NCI-H460 (cell line): ENCODE measurements at places on chromosomes 3 and 15. TPM values are rescaled to one million over a fixed set of nuclear protein-coding genes. Genes with fewer than 3 reads are reported as not detected.

GRCh38 chr3:170358042-170359010 is 811 bp downstream of the SKIL start:
- peak; percentile 29 for DNase-seq

GTF2A2 gene
- total RNA-seq = 113 and 138 TPM in 2 replicates

SLC24A5 gene
- not detected in 2 replicates for total RNA-seq

NOX5 gene
- total RNA-seq = 0.23 and 0.64 TPM in 2 replicates

ZNF621 gene
- 20.5 and 23.2 TPM in 2 replicates for total RNA-seq

GOLGA8G gene
- total RNA-seq = not detected in 2 replicates

- no peak for DNase-seq
Measured at GRCh38 chr15:96870580-96870979, 540.1 kb downstream of the NR2F2 start.

- peak; percentile 89 for DNase-seq
Measured at GRCh38 chr3:149657926-149658743, at the start of gene WWTR1. Gene WWTR1, minus strand, starts transcription at chr3:149658025. Its CDS starts 719 bp downstream, at chr3:149657306.

GRCh38 chr3:169272532-169272931 is 391.0 kb downstream of the MECOM start:
- DNase-seq = no peak

GRCh38 chr15:60682115-60682514 is 203.2 kb upstream of the ICE2 start:
- DNase-seq = no peak

DNA sequence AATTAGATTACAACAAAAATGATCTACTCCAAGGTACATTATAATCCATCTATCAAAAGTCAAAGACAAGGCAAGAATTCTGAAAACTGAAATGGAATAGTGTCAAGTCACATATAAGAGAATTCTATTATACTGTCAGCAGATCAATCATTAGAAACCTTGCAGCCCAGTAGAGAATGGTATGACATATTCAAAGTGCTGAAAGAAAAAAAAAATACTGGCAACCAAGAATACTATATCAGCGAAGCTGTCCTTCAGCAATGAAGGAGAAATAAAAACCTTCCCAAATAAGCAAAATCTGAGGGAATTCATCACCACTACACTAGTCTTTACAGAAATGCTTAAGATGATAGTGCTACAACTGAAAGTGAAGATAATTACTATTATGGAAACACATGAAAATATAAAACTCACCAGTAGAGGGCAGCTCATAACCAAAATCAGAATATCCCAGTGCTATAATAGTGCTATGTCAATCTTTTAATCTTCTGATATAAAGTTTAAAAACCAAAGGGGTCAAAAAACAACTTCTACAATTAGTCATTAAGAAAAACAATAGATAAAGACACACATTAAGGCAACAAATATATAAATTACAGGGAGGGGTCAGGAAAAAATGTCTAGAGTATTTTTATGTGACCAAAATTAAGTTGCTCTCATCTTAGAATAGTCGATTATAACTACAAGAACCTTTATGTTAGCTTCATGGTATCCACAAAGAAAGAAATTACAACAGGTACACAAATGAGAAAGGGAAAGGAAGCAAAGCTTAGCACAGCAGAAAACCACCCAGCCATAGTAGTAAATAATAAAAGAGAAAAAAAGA is 190.7 kb upstream of the CNTN6 start:
- DNase-seq = peak; percentile 11

- DNase-seq = no peak
Measured at GRCh38 chr15:80431635-80432344, 27.6 kb downstream of the ARNT2 start.

- peak; percentile 83 for DNase-seq
Measured at GRCh38 chr15:72783640-72784455, at the start of gene ADPGK. Gene ADPGK, minus strand, starts transcription at chr15:72783758. Its CDS starts 67 bp downstream, at chr15:72783691.

STRIT1 gene
- total RNA-seq = not detected in 2 replicates

- no peak for DNase-seq
Measured at GRCh38 chr3:77588863-77589262, 549.0 kb downstream of the ROBO2 start.

ELL3 gene
- total RNA-seq = 3.9 and 4.0 TPM in 2 replicates

GRIP2 gene
- 0.03 and 0.27 TPM in 2 replicates for total RNA-seq

KBTBD8 gene
- 0.72 and 1.7 TPM in 2 replicates for total RNA-seq

LXN gene
- total RNA-seq = 35.7 and 42.6 TPM in 2 replicates

TGM4 gene
- not detected in 2 replicates for total RNA-seq

DNA sequence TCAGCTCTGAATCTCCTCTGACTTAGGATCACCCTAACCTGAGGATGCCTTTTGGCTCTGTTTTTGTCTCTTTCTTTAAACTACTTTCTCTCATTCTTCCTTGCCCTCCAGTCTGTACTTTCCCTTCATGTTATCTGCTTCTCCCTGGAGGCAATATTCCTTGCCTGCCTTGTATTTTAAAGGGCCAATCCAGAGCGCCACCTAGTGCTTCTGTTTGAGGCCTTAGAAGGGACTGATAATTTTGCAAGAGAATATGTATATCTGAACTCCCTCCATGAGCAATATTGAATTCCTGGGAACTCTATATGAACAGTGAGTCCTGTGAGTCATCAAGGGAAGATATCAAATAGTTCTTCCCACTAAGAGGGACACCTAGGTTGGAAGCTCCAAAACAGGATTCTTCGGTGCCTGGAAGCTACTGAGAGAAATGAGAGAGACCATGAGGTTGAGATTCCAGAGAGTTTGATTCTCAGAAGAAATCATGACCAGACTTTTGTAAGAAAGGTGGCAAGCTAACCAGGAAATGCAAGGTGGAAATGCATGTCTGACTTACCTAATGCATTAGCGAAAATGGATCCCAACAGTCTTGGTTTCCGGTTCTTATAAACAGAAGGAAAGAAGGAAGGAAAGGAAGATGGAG is 203.8 kb upstream of the CD96 start:
- peak; percentile 26 for DNase-seq

- no peak for DNase-seq
Measured at GRCh38 chr3:89276116-89276515, 168.7 kb downstream of the EPHA3 start.

GRCh38 chr3:4426261-4426781 is 40.7 kb downstream of the SUMF1 start:
- no peak for DNase-seq

SSR3 gene
- total RNA-seq = 233 and 276 TPM in 2 replicates

DNA sequence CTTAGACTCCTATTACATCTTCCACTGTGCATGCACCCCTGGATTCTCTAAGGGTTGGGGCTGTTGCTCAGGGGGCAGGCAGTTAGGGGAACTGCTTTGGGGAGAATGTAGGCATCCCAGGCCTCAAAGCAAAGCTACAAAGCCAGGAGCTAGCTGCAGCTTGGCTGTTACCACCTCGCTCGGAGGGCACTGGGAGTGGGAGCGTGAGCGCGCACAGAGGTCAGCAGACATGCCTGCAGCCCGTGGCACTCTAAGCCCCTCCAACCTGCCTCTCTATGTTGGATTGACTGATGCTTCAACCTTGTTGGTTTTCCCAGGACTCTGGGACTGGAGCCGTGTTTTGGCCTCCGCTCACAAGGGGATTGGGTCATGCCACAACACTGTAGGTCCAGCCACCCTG is 69.8 kb downstream of the CPN2 start:
- no peak for DNase-seq

GRCh38 chr3:85783291-85783690 is 824.5 kb downstream of the CADM2 start:
- no peak for DNase-seq

DNA sequence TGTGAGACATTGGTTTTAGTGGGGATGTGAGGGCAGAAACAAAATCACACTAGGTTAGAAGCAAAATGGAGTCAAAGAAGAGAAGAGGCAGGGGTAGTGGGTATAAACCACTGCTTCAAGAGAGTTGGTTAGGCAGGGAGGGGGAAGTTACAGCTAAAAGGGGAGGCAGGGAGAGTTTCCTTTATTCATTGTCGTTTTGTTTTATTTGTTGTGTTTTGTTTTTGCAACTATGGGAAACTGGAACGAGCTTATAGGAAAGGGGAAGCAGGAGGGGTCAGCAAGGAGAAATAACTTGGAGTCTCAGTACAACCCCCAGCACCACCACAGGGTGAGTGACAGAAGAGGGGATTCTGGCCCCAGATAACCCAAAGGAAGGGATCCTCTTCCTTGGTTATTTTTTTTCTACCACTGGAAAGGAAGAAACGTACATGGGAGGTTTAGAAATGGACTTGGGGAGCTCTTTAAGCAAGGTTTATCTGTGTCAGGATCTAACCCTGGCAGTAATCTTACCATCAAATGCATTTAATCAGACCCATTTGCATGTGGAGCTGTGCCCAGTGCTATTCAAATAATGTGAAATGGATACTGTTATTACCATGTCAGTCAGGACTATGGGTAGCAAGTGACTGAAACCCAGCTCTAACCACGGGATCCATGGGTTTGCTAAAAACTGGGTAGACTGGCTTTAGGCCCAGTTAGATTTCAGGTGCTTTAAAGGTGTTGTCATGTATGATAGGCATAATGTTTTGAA is 68.7 kb downstream of the CCNL1 start:
- DNase-seq = no peak

ARNT2 gene
- 0.78 and 1.0 TPM in 2 replicates for total RNA-seq

DNA sequence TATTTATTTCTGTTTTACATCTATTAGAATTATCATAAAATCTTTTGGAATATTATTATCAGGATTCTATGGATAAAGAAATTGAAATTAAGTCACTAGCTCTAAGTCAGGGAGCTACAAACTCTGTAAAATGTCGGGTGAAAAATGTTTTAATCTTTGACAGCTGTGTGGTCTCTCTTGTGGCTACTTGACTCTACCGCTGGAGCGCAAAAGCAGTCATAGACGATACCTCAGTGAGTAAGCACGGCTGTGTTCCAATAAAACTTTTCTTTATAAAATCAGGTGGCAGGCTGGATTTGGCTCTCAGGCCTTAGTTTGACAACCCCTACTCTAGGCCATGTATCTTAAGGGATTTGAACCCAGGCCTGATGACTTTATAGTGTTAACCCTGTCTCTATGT is 88.5 kb upstream of the PFN2 start:
- DNase-seq = no peak

- DNase-seq = peak; percentile 43
Measured at GRCh38 chr15:90291679-90292356, 26.3 kb downstream of the NGRN start.

- DNase-seq = no peak
Measured at GRCh38 chr3:197955892-197956477, 4.0 kb upstream of the LMLN start.

CCNB2 gene
- 81.1 TPM in 2 replicates for total RNA-seq

- no peak for DNase-seq
Measured at GRCh38 chr3:13303410-13303809, 116.7 kb downstream of the NUP210 start.

DNA sequence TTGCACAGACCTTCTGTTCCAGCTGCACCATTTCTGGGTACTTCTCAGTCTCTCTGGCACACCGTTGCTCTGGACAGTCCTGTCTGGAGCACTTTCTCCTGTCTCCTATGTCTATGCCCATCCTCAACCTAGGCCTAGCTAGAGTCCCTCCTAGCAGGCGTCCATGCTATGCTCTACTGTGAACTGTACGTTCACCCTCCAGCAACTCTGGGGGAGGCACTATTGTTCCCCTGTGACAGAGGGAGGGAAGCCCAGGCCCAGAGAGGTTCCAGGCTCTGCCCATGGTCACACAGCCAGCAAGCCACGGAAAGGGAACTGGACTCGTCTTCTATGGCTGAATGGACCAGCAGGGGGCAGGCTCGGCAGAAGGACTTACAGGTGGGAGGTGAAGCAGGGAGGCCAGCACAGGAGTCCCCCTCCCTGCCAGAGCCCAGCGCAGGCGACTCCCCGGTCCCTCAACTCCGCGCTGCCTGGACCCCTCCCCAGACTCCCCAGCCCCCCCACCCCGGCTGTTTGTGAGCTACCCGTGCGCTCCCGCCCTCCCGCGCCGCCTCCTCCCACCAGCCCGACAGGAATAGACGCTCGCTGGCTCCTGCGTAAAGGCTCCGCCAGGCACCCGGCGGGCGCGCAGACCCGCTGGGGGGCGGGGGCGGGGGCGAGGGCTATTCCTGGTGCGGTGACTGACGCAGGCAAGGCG is 1.7 kb upstream of the LINGO1 start:
- peak; percentile 38 for DNase-seq

- DNase-seq = no peak
Measured at GRCh38 chr15:41873711-41874110, 20.1 kb downstream of the SPTBN5 start.

DNA sequence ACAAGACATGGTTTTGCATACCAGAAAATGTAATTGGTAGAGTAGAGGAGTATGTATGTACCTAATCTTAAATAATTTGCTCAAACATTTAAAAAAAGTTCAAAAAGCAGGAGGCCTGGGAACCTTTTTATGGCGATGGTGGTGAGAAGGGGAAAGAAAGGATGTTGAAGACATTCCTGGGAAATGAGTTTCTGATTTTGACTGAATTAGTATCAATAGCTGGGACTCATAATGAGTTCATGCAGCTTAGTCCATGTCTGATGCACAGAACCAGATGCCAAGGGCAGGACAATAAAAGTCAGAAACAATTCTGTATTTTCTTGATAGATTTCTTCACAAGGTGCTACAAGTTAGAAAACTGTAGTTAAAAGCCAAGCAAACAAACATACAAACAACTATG is 395.3 kb downstream of the GAP43 start:
- no peak for DNase-seq

NMNAT3 gene
- 2.1 and 2.4 TPM in 2 replicates for total RNA-seq

DNA sequence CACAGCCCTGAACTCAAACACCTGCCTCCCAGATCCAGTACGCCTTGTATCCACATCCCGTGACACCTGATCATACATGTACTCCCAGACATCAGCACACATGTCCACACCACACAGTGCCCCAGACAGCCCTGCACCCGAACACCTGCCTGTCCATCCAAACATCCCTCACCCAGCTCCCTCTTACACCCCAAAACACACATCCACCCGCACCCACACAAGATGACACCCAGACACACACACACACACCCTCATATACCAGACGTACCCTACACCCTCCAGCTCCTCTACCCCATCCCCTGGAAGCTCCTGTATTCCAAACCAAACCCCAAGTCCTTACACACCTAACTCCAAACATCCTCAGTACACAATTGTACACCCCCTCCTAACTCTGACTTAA is 735 bp downstream of the CAMK1 start:
- no peak for DNase-seq

ALS2CL gene
- total RNA-seq = 1.4 and 2.9 TPM in 2 replicates

- DNase-seq = no peak
Measured at GRCh38 chr3:185087419-185087818, 65.4 kb downstream of the C3orf70 start.

GRCh38 chr15:86872782-86873181 is 793.1 kb downstream of the AGBL1 start:
- DNase-seq = no peak

ZMAT3 gene
- total RNA-seq = 11.3 and 11.4 TPM in 2 replicates

NXPE3 gene
- 17.1 and 22.6 TPM in 2 replicates for total RNA-seq

- no peak for DNase-seq
Measured at GRCh38 chr3:106206146-106206545, 337.3 kb upstream of the CBLB start.

- peak; percentile 20 for DNase-seq
Measured at GRCh38 chr3:168620854-168621253, 525.1 kb upstream of the GOLIM4 start.

C3orf85 gene
- not detected in 2 replicates for total RNA-seq
